CD14-positive monocyte (primary cell): ENCODE measurements at places on chromosomes 3 and 15. TPM values are rescaled to one million over a fixed set of nuclear protein-coding genes. Genes with fewer than 3 reads are reported as not detected.

The BFSP2 gene
- polyA plus RNA-seq = not detected

The GABRR3 gene
- polyA plus RNA-seq = not detected

GRCh38 chr3:122559906-122560305 lies 4.2 kb downstream of the PARP9 start:
- no peaks in the 10 kb centered on the region for H3K27me3 ChIP-seq
- peaks cover 47% of the 10 kb centered on the region for H3K36me3 ChIP-seq
- no peak overlapping the region for H3K27ac ChIP-seq
- no peak overlapping the region for H3K4me3 ChIP-seq

- H3K27ac ChIP-seq = no peak overlapping the region
- no peak for DNase-seq
- H3K4me3 ChIP-seq = no peak overlapping the region
- no peaks in the 10 kb centered on the region for H3K27me3 ChIP-seq
These were observed 583.5 kb downstream of the ROBO1 start for GRCh38 chr3:79184251-79184650.

DNA sequence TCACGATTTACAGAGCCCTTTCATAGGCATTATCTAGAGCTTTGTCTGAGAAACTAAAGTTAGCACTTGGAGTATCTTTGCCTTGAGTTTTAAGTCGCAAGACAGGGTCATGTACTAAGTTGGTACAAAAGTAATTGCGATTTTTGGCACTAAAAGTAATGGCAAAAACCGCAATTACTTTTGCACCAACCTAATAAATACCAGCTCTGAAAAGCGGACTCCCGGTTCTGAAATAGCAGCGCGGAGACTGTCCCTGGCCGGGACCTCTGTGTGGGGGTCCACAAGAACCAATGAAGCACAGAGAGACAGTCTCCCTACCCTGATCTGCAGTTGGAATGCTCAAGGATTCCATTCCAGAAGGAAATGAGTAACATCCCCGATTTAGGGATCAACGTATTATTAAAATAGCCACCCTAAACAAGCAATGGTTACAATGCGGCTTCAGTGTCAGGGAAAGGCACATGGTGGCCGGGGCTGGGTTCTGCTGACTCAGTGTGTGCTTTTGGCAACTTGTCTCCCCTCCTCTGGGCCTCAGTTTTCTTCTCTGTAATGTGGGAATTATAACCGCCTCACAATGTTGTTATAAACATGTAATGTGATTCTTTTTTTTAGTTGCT lies 150.3 kb upstream of the MCTP2 start:
- no peaks in the 10 kb centered on the region for H3K4me1 ChIP-seq
- no peak overlapping the region for H3K4me3 ChIP-seq
- no peaks in the 10 kb centered on the region for H3K27me3 ChIP-seq
- no peak for DNase-seq

- peaks cover 47% of the 10 kb centered on the region for H3K36me3 ChIP-seq
- peaks cover 3% of the 10 kb centered on the region for H3K4me1 ChIP-seq
- DNase-seq = no peak
- no peak overlapping the region for H3K4me3 ChIP-seq
- H3K27ac ChIP-seq = no peak overlapping the region
These were observed 46.8 kb downstream of the PDHB start for GRCh38 chr3:58386626-58387365.

DNA sequence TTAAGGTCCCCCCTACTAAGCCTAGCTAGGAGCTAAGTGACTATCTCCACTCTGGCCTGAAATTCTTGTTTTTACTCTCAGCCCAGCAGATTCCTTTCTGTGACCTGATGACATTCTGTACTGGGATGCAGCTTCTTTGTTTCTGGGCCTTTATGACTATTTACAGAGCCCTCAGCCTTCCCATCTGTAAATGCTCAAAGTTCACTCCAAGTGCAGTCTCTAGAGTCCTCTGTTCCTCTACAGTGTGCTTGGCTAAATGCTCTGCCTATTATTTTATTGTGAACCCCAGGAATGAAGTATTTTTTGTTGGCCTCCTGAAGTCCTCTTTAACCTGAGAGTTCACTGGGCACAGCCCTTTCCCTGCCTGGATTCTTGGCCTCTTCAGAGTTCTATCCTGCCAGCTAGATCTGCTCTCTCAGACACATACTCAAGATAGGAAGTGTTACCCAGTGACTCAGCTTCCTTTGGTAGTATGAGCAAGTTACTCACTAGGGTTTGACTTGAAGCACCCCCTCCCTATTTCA lies 278.1 kb upstream of the P2RY1 start:
- no peaks in the 10 kb centered on the region for H3K27me3 ChIP-seq
- no peak for DNase-seq

The GXYLT2 gene
- polyA plus RNA-seq = not detected

The CYP1A1 gene
- not detected for polyA plus RNA-seq

DNA sequence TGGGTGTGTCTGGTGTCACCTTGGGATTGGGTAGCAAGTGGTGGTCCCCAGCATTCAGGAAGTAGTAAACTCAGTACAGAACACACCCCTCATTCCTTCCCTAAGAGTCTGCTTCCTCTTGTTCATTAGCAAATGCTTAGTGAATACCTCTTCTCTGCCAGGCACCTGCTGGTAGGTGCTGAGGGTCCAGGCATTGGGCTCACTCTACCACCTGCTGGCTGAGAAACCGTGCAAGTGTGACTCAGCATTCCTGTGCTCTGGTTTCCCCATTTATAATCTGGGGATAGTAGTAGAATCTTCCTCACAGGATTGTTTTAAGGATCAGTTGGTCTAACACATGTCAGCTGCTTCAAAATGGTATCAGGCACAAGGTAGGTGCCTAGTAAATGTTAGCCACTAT lies 4.8 kb downstream of the SHF start:
- no peak overlapping the region for H3K4me3 ChIP-seq
- no peaks in the 10 kb centered on the region for H3K36me3 ChIP-seq

The AVEN gene
- 3.4 TPM for polyA plus RNA-seq

DNA sequence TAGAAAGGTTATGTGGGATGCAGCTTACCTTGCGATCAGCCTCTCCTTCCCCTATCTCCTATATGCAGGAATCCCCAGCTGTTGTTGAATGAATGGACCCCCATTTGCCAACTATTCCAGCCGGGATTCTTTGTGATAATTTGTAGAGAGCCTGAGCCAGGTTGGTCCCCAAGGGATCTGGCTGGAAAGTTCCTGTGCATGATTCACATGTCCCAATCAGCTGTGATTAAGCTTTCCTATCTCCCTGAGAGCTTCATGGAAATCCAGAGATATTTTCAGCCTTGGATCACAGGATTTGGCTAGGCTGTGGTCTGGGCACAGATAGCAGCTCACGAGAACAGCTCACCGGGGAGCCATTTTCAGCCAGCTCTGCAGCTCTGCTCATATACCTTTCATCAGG lies 76.7 kb downstream of the ARNT2 start:
- H3K4me1 ChIP-seq = no peaks in the 10 kb centered on the region
- no peaks in the 10 kb centered on the region for H3K27me3 ChIP-seq
- H3K27ac ChIP-seq = no peak overlapping the region
- no peak for DNase-seq
- no peak overlapping the region for H3K4me3 ChIP-seq
- no peaks in the 10 kb centered on the region for H3K36me3 ChIP-seq

GRCh38 chr15:73582851-73583379 lies 50.3 kb downstream of the NPTN start:
- H3K27ac ChIP-seq = peak overlapping the region; percentile 74
- peaks cover 4% of the 10 kb centered on the region for H3K4me1 ChIP-seq
- peaks cover 94% of the 10 kb centered on the region for H3K36me3 ChIP-seq
- no peak for DNase-seq
- H3K27me3 ChIP-seq = no peaks in the 10 kb centered on the region
- no peak overlapping the region for H3K4me3 ChIP-seq

DNA sequence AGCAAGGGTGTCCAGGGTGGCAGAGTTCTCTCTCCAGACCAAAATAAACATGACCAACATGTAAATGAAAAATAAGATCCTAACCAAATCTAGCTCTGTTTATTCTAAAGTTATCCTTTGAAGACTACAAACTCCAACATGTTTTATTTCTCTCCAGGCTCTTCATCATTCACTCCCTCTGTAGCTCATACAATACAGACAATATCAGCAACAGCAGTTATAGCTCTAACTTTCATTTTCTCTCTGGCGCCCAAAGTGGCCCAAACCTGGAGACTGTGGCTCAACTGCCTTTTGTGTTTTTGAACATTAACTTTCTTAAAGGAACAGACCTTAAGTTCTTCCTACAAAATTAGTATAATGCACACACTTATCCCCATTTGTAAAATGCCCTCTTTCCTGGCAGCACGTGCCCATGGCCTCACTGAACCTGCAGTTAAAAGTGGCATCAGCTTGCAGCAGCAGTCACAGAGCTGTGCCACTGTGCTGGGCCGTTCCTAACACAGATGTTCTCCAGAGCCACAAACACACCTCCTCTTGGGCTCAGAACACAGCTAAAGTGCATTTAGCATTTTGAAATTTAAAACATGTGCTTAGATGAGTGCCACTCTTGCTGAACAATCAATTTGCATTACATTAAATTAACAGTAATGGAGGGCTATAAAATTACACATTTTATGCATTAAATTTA lies 91.9 kb downstream of the RORA start:
- no peak overlapping the region for H3K27ac ChIP-seq
- no peaks in the 10 kb centered on the region for H3K27me3 ChIP-seq
- no peak overlapping the region for H3K4me3 ChIP-seq
- H3K4me1 ChIP-seq = no peaks in the 10 kb centered on the region
- H3K36me3 ChIP-seq = no peaks in the 10 kb centered on the region

DNA sequence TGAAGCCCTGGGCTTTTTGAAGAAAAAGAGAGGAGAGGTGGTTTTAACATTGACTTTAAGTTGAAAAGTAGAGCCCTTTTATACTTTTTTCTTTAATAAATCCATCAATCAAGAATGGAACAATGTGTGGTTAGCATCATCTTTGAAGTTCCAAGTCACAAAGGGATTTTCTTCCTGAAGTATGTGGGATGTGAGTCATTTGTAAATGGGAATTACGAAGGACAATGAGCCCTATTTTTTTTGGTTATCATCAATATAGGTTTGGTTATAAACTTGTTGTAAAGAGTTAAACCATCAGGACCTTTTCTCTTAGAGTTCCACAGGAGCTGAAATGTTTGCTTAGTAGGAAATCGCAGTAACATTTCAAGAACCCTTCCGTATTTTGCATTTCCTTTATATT lies 38.3 kb downstream of the PIK3CA start:
- H3K4me1 ChIP-seq = peaks cover 9% of the 10 kb centered on the region
- H3K4me3 ChIP-seq = no peak overlapping the region
- no peak overlapping the region for H3K27ac ChIP-seq
- no peak for DNase-seq
- H3K36me3 ChIP-seq = no peaks in the 10 kb centered on the region

DNA sequence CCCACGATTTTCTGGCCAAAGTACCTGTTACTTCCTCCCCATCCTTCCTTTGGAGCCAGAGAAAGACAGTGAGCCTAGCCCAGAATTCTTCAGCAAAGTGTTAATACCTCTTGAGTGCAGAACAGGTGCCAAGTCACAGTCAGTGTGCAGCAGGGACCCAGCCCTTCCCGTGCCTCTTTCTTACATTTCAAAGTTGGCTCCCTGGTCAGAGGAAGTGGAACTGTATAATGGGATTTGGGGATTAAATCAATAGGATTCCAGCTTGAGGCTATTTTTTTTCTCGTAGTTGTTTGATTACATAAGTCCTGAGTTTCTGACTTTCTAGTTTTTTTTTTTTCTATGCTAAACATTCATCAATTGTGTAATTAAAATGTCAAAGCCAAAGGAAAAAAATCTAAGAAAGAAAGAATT lies 52.6 kb upstream of the ABHD10 start:
- no peaks in the 10 kb centered on the region for H3K4me1 ChIP-seq
- no peak for DNase-seq
- no peak overlapping the region for H3K4me3 ChIP-seq
- no peak overlapping the region for H3K27ac ChIP-seq
- H3K36me3 ChIP-seq = no peaks in the 10 kb centered on the region

DNA sequence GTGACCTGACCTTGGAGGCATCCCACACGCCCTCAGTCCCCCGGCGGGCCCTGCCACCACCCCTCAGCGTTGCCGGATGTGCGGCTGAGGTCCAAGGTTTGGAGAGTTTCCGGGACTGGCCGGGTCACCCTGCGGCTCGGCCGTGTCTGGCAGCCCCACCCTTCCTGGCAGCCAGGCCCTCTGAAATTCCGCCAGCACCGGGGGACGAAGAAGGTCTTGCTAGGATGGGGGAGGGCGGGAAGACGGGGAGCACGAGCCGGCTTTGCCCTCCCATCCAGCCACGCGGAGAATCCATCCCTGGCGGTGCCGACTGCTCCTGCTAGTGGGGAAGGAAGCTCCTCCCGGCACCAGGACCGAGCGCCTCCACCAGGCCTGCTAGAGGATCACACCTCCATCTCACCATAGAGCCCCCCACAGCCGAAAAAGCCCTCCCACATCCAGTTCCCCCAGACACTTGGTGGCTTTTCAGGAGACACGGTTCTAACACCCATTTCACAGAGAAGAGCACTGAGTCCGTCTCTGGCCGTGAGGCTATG lies 81.5 kb downstream of the CPN2 start:
- H3K27me3 ChIP-seq = no peaks in the 10 kb centered on the region
- no peak overlapping the region for H3K27ac ChIP-seq
- no peak overlapping the region for H3K4me3 ChIP-seq

GRCh38 chr15:59137566-59137965 lies 32.6 kb downstream of the CCNB2 start:
- H3K36me3 ChIP-seq = peaks cover 65% of the 10 kb centered on the region
- no peaks in the 10 kb centered on the region for H3K27me3 ChIP-seq
- DNase-seq = no peak
- H3K4me3 ChIP-seq = no peak overlapping the region
- H3K27ac ChIP-seq = no peak overlapping the region
- no peaks in the 10 kb centered on the region for H3K4me1 ChIP-seq

- H3K4me3 ChIP-seq = no peak overlapping the region
- no peak overlapping the region for H3K27ac ChIP-seq
- DNase-seq = no peak
- no peaks in the 10 kb centered on the region for H3K4me1 ChIP-seq
- H3K27me3 ChIP-seq = no peaks in the 10 kb centered on the region
These were observed 13.8 kb downstream of the SPRED1 start for GRCh38 chr15:38266247-38266986.

The FSTL1 gene
- 0.01 and 0.29 TPM in 2 replicates for polyA plus RNA-seq

- peaks cover 10% of the 10 kb centered on the region for H3K4me1 ChIP-seq
- peak overlapping the region; percentile 49 for H3K4me3 ChIP-seq
- peaks cover 17% of the 10 kb centered on the region for H3K36me3 ChIP-seq
- H3K27ac ChIP-seq = no peak overlapping the region
These were observed 595 bp downstream of the PDCD7 start for GRCh38 chr15:65132878-65133547.

DNA sequence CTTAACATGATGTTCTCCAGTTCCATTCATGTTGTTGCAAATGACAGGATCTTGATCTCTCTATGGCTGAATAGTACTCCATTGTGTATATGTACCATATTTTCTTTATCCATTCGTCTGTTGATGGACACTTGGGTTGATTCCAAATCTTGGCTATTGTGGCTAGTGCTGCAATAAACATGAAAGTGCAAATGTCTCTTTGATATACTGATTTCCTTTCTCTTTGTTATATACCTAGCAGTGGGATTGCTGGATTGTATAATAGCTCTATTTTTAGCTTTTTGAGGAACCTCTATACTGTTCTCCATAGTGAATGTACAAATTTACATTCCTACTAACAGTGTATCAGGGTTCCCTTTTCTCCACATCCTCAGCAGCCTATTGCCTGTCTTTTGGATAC lies 5.9 kb upstream of the RBP2 start:
- no peaks in the 10 kb centered on the region for H3K4me1 ChIP-seq
- H3K36me3 ChIP-seq = no peaks in the 10 kb centered on the region
- no peak overlapping the region for H3K4me3 ChIP-seq
- H3K27ac ChIP-seq = no peak overlapping the region
- no peak for DNase-seq
- H3K27me3 ChIP-seq = no peaks in the 10 kb centered on the region
